ENCODE measurements at places on chromosomes 5 and 9. TPM values are rescaled to one million over a fixed set of nuclear protein-coding genes. Genes with fewer than 3 reads are reported as not detected.
A peak's percentile ranks its signal among the peaks of the same experiment; 100 is the strongest.

GRCh38 chr5:88045165-88045564 lies 223.5 kb downstream of the TMEM161B start:
- no peak for DNase-seq

DNA sequence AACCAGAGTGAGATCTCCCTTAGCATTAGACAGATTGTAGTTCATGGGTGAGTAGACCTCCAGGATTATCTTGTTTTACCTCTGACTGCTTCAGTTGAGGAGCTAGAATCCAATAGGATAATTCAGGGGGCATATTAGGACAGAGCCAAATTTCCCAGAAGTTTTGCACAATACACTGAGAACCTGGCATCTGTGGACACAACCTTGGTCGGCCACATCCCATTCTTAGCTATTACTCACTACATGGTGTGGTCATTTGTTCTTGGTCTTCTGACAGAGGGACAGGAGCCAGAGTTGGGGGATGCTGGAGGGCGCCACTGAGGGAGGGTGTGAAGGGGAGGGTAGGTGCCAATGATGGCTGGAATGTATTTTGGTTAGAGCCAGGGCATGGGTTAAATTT lies 66.6 kb downstream of the NPR3 start:
- no peak for DNase-seq

DNA sequence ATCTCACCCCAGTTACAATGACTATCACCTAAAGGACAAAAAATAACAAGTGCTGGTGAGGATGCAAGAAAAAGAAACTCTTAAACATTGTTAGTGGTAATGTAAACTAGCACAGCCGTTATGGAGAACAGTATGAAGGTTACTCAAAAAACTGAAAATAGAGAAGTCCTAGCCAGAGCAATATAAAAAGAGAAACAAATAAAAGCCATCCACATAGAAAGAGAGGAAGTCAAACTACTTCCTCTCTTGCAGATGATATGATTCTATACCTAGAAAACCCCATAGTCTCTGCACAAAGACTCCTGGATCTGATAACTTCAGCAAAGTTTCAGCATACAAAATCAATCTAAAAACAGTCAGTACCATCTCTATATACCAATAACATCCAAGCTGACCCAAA lies 221.5 kb upstream of the FAM174A start:
- no peak for DNase-seq

DNA sequence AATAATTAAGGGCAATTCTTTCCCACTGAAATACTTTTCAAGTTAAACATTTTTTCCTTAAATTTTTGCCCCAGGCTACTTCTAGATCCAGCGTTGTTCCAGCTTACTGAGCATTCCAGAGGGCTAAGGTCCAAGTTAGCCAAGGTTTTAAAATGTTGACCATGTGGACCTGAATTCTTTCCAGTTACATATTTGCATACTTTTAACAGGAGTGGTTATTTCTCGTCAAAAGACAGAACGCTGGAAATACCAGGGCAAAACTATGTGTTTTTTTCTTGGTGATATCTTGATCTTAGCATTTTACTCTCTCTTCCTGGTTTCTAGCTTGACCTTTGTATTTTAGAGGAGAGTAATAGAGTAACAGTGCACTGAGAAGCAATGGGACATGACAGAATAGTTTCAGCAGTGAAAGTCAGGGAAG lies 32.8 kb downstream of the TMC1 start:
- DNase-seq: no peak

GRCh38 chr9:27523141-27523540 lies 949 bp upstream of the IFNK start:
- no peak for DNase-seq

GRCh38 chr9:672851-673250 lies 168.6 kb upstream of the DMRT1 start:
- no peak for DNase-seq

DNA sequence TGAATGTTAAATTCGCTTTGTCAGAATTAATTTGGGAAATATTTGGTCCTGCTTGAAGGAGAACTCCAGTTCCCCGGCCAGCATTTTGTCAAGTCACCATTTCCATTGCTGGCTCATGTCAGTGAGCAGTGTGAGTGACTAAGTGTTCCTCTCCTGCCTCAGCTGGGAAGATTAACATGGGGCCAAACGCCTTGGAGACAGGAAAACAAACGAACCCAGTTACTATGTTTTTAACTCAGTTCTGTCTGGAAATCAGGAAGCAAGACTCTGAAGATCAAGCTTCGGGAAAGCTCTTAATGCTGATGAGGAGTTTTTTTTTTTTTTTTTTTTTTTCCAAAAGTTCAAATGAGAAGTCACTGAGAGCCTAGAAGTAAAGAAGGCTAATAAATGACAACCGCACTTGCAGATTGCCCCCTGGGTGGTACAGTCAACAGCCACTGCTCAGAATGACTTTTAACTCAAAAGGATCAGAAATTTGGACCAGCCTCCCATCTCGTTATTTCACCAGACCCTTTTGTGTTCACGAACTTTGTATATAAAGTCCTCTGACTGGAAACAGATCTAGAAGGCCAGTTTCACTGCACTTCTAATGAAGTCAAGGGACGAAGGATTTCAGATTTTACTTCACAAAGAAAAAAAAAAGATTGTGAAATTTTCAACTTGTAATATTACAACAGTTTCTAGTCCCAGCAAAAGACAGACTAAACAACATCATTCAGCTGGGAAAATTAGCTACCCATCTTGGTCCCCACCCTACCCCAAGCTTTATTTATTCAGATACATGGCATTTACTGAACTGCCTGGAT lies 121.3 kb downstream of the LHFPL2 start:
- DNase-seq: peak; percentile 86

- DNase-seq: no peak
Measured at GRCh38 chr5:83256091-83256780, 178.9 kb downstream of the XRCC4 start.

DNA sequence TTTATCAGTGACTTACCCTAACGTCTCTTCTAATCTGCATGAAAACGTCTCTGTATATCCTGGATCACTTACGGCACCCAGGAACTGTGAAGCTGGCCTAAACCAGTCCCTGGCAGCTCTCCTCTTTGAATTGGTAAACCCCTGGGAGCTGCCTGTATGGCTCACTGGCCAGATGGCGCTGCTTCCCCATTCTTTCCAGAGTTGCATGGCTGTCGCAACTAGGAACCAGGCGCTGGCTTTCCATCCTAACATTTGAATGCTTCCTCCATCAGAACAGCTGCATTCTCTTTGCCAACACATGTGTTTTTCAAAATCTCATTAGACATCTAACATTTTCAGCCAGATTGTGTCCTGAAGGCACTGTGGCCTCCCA lies 8.0 kb upstream of the PCA3 start:
- DNase-seq: no peak

DNA sequence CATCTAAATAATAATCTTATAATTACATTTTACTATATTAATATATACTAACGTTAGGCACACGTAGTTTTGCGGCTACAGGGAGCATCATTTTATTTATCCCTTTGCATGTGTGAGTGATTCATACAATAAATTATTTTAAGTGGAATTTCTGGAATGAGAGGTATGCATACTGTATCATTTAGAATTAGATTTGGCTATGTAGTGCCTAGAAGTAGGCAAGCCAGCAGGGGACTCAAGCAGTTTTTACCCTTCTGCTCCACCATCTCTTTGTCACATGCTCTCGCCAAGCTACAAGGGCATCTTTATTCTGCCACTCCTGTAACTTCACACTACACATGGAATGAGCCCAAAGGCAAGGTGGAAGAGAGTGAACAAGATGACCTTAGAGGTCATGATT lies 60.8 kb downstream of the MEGF10 start:
- DNase-seq: no peak

DNA sequence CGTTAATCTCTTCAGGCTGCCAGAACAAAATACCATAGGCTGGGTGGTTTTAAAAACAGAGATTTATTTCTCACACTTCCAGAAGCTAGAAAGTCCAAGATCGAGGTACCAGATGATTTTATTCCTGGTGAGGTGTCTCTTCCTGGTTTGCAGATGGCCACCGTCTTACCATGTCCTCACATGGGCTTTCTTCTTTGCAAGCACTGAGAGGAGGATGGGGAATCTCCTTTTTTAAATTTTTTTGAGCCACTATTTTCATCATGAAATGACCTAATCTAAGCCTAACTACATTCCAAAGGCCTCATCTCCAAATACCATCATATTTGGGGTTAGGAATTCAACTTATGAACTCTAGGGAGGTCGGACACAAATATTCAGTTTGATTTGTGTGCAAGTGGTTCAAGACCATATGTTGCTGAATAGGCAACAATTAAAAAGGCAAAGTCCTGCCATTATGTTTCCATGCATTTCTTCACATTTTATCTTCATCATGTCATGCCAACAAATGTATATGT lies 371.2 kb downstream of the CDH18 start:
- DNase-seq: no peak

DNA sequence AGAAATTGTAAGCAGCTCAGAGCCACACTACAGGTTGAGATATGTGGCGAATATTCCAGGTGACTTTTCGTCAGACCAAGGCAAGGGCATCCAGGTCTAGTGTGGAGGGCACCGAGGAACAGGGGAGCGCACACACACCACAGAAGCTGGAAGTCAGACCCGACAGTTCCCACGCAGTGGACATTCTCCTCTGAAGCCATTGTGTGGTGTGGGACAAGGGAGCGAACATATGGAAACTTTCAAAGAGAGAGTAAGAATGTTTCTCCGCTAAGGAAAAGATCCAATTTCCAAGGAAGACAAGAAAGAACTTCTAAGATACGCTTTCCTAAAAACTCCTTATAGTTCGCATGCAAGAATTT lies 141.4 kb upstream of the OTULINL start:
- DNase-seq: no peak

Gene SPINK1
- total RNA-seq: not detected

Gene FOXD4L4
- total RNA-seq: not detected

Gene POLE3
- 20.9 TPM for total RNA-seq

Gene TMOD1
- 2.2 TPM for total RNA-seq

Gene N4BP3
- 17.6 TPM for total RNA-seq

Gene PCDHGB6
- 5.9 TPM for total RNA-seq
